ENCODE measurements at places on chromosomes 7 and 10.

GRCh38 chr7:130270947-130271800, 4.5 kb downstream of the CPA2 start:
- H3K4me3 ChIP-seq: no peak overlapping the region
- H3K4me1 ChIP-seq: peaks cover 22% of the 10 kb centered on the region
- no peak for DNase-seq
- H3K36me3 ChIP-seq: no peaks in the 10 kb centered on the region

- H3K36me3 ChIP-seq: no peaks in the 10 kb centered on the region
- no peak for DNase-seq
- H3K4me3 ChIP-seq: no peak overlapping the region
- no peaks in the 10 kb centered on the region for H3K4me1 ChIP-seq
Measured at GRCh38 chr7:21616091-21616490, 73.3 kb downstream of the DNAH11 start.

- H3K27ac ChIP-seq: peak overlapping the region; percentile 84
- H3K4me1 ChIP-seq: no peaks in the 10 kb centered on the region
- H3K27me3 ChIP-seq: no peaks in the 10 kb centered on the region
Measured at GRCh38 chr10:44016589-44017482, 368.1 kb downstream of the CXCL12 start.

DNA sequence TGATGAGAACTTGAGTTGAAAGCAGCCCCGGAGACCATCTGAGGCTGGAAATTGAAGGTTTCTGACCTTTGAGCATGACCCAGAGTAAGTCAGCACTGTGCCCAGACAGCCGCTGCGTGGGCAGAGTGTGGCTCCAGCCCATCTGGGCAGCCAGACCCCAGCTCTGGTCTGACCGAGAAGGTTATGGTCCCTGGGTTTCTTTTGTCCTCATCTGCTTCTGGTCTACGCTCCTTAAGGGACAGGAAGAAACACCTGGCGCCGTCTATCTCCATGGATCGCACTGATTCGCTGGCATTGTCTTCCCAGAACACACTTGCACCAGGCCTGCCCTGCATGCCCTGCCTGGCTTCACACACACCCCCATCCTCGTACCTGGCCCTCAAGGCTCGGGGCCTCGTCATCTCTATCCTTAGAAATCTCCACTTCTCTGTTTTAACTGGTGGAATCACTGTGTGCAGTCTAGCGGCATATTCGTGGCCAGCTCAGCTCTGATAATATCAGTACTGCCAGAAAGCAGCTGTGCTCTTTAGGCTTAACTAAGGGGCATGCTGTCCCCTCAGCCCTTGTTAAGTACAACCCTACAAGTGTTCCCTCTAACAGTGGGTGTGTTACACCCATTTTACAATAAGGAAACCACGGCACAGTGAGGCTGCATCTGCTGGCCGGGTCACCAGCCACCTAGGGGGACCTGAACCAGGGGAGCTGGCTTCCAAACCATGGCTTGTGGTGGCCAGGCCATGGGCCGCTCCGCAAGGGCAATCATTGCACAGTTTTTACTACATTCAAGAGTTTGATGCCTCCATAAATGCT, 127.7 kb downstream of the ADCY1 start:
- H3K4me1 ChIP-seq: no peaks in the 10 kb centered on the region
- no peak overlapping the region for H3K4me3 ChIP-seq
- no peaks in the 10 kb centered on the region for H3K36me3 ChIP-seq

GRCh38 chr10:554182-554848, 135.2 kb downstream of the DIP2C start:
- no peaks in the 10 kb centered on the region for H3K36me3 ChIP-seq
- H3K4me3 ChIP-seq: no peak overlapping the region
- no peak overlapping the region for H3K27ac ChIP-seq

DNA sequence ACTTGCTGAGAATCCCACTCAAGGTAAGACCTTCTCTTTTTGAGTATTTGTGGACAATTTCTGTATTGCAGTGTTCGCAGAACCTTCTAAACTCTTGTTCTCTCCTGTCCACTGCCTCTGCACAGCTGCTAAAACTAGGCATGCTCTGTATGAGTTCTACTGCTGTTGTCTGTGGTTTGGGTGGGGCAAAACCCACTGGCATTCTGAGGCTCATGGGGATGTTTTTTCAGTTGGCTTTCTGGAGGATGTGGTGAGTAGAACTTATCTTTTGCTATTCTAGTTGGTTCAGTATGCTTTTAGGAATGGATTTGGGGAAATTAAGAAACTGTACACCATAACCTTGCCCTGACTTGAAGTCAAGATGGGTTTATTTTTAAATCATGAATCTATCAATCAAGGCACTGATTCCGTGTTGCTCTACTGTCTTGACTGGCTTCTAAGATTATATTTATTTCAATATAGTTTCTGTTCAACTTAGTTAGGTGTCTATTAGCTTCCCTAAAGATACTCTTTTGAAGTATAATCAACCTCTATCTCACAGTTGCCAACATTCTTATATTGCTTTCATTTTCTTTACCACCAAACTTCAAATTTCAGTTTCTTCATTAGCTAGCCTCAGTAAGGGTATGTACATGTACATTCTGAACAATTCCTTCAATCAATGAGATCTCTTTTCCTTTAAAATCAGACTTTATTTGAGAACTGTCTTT, 25.0 kb upstream of the C1GALT1 start:
- H3K4me1 ChIP-seq: no peaks in the 10 kb centered on the region
- no peaks in the 10 kb centered on the region for H3K27me3 ChIP-seq
- H3K27ac ChIP-seq: no peak overlapping the region
- peak; percentile 30 for DNase-seq

GRCh38 chr7:128742206-128742605, 3.0 kb downstream of the CALU start:
- peaks cover 63% of the 10 kb centered on the region for H3K4me1 ChIP-seq
- peaks cover 2% of the 10 kb centered on the region for H3K36me3 ChIP-seq
- no peak for DNase-seq
- H3K27ac ChIP-seq: peak overlapping the region; percentile 11

DNA sequence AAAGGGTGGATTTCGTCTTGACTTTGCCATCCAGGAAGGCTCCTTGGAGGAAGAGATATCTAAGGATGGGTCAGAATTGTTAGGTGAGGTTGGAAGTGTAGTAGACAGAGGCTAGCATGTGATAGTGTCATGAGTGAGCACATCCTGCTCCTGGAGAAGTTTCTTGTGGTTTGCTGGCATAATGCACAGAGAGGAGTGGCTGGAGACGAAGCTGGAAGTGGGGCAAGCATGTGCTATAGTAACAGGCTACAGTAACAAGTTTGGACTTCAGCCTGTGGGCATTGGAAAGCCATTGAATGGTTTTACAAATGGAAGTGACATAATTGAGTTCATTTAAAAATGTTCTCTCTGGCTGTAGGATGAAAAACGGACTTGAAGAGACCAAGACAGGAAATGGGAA, 175.6 kb upstream of the VWC2 start:
- no peaks in the 10 kb centered on the region for H3K4me1 ChIP-seq
- DNase-seq: no peak
- no peaks in the 10 kb centered on the region for H3K36me3 ChIP-seq
- H3K4me3 ChIP-seq: no peak overlapping the region
- no peak overlapping the region for H3K27ac ChIP-seq

- no peak overlapping the region for H3K27ac ChIP-seq
- no peaks in the 10 kb centered on the region for H3K36me3 ChIP-seq
- no peaks in the 10 kb centered on the region for H3K4me1 ChIP-seq
- DNase-seq: no peak
Measured at GRCh38 chr10:12586741-12587140, 237.4 kb downstream of the CAMK1D start.

DNA sequence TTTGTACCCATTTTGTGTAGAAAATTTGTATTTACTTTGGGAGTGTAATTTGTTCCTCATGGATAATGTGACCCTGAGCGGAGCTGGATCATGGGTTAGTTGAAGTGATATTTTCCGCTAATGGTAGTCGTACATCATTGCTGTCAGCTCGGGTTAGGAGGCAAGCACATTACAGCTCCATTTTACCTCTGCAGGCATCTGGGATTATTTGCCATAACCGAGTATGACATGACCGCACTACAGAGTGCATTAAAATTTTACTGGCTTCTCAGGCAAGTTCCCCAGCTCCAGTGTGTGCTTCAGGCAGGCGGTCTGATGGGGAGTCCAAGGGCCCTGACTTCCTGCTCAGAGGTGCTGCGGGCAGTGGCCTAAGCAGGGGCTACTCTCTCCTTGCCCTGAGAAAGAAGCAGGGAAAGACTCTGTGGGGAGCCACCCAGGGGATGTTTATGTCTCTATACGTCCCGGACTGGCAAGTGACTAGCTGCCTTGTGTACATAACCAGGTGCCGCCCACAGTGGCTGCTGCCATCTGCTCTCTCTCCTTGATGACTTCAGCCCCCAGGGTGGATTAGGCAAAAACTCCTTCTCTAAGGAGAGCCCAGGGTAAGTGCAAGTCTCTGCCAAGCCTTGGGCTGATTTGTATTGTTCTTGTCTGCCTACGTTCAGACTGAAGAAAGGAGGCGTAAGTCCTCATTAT, 685.3 kb upstream of the GALNT17 start:
- H3K27me3 ChIP-seq: no peaks in the 10 kb centered on the region
- no peak for DNase-seq
- no peak overlapping the region for H3K4me3 ChIP-seq
- no peaks in the 10 kb centered on the region for H3K36me3 ChIP-seq

DNA sequence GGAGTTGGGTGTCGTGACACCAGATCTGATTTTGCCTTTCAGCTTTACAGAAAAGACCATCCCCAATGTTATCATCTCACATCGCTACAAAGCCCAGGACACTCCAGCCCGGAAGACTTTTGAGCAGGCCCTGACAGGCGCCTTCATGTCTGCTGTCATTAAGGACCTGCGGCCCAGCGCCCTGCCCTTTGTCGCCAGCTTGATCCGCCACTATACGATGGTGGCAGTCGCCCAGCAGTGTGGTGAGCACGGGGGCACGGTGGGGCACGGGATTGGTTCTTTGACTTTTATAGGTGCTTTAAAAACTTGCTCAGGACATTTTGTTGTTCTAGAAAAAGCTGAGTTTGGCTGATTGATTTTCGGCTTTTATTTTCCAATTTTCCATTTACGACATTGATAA, 48.8 kb downstream of the TRRAP start:
- no peaks in the 10 kb centered on the region for H3K27me3 ChIP-seq
- peaks cover 100% of the 10 kb centered on the region for H3K36me3 ChIP-seq
- H3K4me1 ChIP-seq: no peaks in the 10 kb centered on the region
- H3K4me3 ChIP-seq: no peak overlapping the region
- no peak overlapping the region for H3K27ac ChIP-seq

DNA sequence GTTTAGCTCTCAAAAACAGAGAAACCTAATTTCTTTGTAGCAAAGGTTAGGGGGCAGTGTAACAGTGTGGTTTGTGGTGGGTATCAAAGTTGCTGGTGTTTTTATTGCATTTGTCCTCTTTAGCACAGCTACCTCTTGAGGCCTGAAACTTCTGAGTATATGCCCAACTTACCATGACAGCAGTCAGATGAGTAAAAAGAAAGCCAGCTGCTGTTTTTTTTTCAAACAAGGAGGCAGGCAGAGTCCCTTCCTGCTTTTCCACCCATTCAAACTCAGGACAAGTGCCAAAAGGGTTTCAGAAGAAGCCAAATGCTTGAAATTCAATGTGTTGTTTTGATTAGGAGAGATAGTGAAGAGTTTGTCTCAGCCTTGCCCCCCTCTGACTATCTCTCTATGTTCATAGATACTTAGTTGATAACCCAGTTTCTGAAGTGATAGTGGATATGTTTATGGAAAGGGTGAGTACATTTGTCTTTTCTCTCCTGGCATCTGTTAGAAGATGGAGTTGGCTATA, 23.1 kb downstream of the GBF1 start:
- H3K36me3 ChIP-seq: no peaks in the 10 kb centered on the region
- DNase-seq: no peak
- H3K4me3 ChIP-seq: no peak overlapping the region
- peaks cover 16% of the 10 kb centered on the region for H3K4me1 ChIP-seq
- no peaks in the 10 kb centered on the region for H3K27me3 ChIP-seq
- no peak overlapping the region for H3K27ac ChIP-seq

DNA sequence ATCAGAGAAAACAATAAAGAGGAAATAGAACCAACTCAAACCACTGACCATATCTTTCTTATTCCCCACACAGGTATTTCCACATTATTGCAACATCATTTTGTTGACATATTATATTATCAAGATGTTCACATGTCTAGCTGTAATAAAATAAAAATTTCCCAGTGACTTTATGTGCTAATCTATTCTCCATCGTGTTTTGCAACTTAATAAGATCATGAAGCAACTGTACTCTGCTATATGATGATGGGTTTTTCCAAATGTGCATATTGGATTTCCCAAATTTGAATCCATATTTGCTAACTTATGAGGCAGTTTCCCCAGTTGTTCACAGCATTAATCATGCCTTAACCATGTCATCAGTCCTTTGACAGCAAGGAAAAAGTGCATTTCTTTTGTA, 127.8 kb downstream of the ITGB8 start:
- H3K27ac ChIP-seq: no peak overlapping the region
- DNase-seq: no peak
- H3K4me1 ChIP-seq: no peaks in the 10 kb centered on the region
- H3K27me3 ChIP-seq: no peaks in the 10 kb centered on the region
- H3K36me3 ChIP-seq: no peaks in the 10 kb centered on the region

DNA sequence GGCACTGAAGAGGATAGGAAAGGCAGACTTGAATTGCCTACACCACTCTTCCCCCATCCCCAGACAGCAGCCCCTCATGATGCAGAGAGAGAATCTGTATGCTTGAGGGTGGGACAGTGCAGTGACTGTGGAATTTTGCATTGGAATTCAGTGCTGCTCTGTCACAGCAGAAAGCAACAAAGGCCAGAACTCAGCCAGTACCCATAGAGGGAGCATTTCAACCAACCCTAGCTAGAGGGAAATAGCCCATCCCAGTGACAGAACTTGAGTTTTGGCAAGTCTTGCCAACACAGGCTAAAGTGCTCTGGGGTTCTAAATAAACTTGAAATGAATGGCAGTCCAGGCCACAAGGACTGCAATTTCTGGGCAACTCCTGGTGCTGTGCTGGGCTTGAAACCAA, 80.4 kb downstream of the TES start:
- H3K27me3 ChIP-seq: no peaks in the 10 kb centered on the region
- H3K4me1 ChIP-seq: peaks cover 11% of the 10 kb centered on the region
- H3K27ac ChIP-seq: no peak overlapping the region
- H3K36me3 ChIP-seq: no peaks in the 10 kb centered on the region

- no peaks in the 10 kb centered on the region for H3K27me3 ChIP-seq
- no peak overlapping the region for H3K4me3 ChIP-seq
- H3K27ac ChIP-seq: no peak overlapping the region
- H3K4me1 ChIP-seq: no peaks in the 10 kb centered on the region
Measured at GRCh38 chr7:84258628-84259027, 64.0 kb upstream of the SEMA3A start.

DNA sequence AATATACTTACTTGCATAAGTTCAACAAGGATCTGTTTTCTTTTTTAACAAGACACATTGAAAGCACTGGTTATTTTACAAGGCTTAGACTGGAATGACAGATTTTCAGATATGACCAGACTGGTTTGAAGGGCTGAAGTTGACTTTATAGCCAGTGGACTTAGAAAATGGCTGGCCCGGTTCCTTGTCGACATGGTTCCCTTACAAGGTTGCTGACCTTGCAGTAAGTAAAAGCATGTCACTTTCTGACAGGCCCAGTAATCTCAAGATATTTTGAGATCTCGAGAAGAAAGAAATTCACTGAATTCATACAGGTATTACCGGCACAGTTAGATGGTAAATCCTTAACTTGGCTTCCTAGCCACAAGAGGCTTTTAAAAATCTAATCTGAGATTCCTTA, 136.5 kb downstream of the COBL start:
- H3K27me3 ChIP-seq: peaks cover 9% of the 10 kb centered on the region
- H3K27ac ChIP-seq: no peak overlapping the region
- no peak overlapping the region for H3K4me3 ChIP-seq

Data from tibial artery (tissue), 4 donors.